Head of caudate nucleus (tissue), 42 donors: ENCODE measurements at places on chromosomes 13 and 19.

DNA sequence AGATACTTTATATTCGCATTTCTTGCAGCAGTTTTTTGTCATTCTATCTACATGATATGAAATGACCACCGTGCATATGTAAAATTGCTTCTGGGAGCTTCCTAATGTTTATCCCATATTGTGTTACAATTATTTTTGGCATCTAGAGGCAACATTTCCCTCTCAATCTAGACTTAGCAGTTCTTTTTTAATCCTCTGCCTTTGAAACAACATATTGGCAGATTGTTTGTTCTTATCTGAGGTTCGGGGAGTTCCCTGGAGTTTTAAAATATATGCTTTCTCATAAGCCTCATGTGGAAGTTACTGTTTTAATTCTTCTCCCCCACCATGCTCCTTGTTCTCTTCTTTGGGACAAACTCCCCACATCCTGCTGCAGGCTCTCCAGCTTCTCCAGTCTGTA, 130.1 kb upstream of the SLC10A2 start:
- no peak for DNase-seq

- DNase-seq = no peak
Observed at GRCh38 chr13:74080762-74081161, 53.4 kb downstream of the KLF12 start.

- no peak for DNase-seq
Observed at GRCh38 chr13:46553521-46553885, 533 bp downstream of the LRCH1 start.

- no peak for DNase-seq
Observed at GRCh38 chr13:22505489-22505888, 675.3 kb upstream of the SGCG start.

DNA sequence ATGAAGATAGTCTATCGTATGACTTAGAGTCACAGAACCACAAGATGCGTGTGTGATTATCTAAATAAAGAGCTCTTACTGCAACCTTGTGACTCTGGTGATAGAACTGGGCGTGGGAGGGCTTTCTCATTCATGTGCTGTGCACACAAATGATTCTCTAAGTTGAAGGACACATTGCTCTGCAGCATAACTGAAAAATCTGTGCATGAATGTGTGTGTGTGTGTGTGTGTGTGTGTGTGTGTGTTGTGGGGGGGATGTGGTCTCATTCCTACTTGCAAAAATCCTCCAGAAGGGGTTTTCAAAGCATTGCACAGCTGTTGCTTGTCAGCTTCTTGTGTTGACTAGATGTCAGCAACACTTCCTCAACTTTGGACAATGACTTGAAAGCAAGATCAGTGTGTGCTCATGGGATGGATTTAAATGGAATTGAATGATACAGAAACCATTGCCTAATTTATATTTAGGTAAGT, 22.4 kb downstream of the LRCH1 start:
- no peak for DNase-seq
